ENCODE measurements at places on chromosomes 3 and 15.
A peak's percentile ranks its signal among the peaks of the same experiment; 100 is the strongest.

GRCh38 chr3:175502155-175502554 is 643.0 kb downstream of the NAALADL2 start:
- no peak for DNase-seq

- peak; percentile 22 for DNase-seq
Observed at GRCh38 chr3:59566481-59566975, 516.7 kb upstream of the CFAP20DC start.

DNA sequence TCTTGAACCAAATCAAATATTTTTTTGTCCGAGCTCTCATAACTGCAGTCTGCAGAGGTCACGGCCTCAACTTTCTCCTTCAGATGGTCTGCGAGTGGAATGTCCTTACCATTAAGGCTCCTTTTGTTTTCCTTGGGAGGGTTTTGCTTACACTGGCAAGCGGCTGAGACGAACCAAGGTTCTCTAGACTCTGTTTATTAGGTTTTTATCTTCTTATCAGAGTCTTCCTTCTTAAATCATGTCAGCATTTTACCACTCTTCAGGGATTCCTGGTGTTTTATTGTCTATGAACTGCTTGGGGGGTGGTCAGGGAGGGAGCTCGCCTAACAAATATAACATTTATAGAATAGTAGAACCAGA is 773.7 kb upstream of the NR2F2 start:
- DNase-seq, result no peak

- no peak for DNase-seq
Observed at GRCh38 chr15:74454764-74455500, 6.0 kb downstream of the UBL7 start.

DNA sequence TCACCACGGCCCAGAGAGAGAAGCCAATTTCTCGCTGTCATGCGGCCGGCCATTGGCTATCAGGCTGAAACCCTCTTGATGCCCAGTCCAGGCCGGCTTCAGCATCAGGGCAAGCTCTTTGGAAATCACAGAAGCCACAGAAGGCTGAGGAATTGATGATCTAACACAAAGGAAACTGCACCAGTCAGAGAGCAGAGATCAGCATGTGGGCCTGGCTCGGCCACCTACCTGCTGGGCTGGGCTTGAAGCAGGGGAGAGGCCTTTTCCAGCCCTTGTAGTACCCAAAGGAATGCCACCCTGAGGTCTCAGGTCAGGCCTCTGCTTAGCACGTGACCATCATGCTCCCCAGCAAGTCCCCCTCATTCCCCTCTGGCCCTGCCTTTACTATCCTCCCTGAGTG is 119.1 kb downstream of the TLE3 start:
- DNase-seq, result no peak

DNA sequence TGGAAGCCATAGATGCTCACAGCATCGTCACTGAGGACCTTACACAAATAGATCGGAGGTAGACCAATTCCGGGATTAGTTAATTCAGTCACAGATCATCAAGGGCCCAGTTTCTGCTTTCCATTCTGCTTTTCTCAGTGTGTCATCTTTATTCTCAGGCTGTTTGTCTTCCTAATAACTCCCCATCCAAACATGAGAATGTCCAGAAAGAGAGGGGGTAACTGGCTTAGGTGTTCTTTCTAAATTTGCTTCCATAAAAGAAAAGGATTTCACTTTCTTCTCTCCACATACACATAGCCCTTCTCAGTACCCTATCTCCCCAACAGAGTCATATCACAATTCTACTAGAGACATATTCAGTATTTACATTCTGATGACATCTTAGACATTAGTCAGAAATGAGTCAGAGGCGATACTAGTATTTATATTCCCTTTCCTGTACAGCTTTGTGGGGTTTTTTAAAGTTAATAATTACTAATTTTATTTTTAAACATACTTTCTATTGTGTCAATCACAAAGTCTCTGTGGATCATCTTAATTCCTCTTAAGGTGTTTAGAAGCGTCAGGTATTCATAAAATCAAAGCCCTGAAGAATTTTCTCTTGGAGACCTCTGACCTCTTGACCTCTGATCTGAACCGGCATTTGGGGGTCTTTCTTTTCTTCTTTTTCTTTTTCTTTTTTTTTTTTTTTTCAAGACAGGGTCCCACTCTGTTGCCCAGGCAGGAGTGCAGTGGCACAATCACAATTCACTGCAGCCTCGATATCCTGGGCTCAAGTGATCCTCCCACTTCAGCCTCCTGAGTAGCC is 24.3 kb upstream of the IL12A start:
- no peak for DNase-seq

- no peak for DNase-seq
Observed at GRCh38 chr3:122946185-122946584, 81.4 kb downstream of the SEMA5B start.

Measured in WERI-Rb-1 (cell line).